ENCODE measurements at places on chromosomes 3 and 15.

DNA sequence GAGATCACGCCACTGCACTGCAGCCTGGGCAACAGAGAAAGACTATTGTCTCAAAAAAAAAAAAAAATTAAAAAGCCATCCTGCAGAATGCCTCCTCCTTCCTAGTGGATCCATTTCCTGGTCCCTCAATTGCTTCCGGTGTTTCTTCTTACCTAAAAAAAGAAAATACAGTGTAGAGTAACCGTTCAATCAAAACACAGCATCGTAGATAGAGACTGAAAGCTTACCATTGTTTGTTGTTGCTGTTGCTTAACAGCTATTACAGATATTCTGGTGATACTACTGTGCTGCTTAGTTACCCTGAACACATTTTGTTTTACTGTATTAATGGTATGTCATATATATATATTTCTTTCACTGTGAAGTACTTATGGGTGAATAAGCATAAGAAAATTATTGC lies 105.5 kb upstream of the LRRFIP2 start:
- DNase-seq, result no peak

- DNase-seq, result no peak
Observed at GRCh38 chr3:140165781-140166180, 230.8 kb downstream of the CLSTN2 start.

- DNase-seq, result no peak
Observed at GRCh38 chr15:38530113-38530512, 34.5 kb downstream of the RASGRP1 start.

DNA sequence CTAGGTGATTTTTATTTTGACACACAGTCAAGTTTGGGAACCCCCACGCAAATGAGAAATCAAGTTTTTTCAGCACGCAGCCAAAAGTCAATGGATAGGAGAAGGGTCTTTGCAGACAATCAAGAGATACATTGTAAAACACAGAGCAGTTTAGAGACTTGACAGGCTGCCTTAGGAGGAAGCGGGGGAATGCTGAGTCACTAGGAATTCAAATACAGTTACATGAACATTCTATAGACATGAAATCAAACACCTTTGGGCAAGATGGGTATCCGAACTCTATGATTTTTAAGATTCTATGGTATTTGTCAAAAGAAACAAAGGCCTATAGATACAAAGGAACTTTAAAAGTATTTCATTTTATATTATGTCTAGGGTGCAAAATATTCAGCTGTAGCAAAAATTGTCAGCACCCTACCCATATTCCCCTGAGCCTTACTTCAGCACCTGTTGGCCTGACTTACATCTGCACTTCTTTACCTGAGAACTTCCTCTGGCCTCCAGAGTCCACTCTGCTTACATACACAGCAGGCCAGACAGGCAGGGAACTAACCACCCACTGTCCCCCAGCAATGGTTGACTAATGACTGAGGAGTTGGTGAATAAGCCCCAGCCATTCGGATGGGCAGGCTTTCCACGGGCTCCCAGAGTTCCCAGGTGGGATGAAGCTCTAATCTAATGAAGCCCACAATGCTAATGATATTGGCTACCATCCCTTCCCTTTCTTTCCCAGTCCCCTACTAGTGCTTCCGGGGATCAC lies 289.3 kb upstream of the RORA start:
- DNase-seq, result peak; percentile 68

- DNase-seq, result no peak
Observed at GRCh38 chr15:84937144-84937543, 44.5 kb upstream of the PDE8A start.

GRCh38 chr3:116263842-116264545 lies 181.3 kb downstream of the LSAMP start:
- peak; percentile 44 for DNase-seq

DNA sequence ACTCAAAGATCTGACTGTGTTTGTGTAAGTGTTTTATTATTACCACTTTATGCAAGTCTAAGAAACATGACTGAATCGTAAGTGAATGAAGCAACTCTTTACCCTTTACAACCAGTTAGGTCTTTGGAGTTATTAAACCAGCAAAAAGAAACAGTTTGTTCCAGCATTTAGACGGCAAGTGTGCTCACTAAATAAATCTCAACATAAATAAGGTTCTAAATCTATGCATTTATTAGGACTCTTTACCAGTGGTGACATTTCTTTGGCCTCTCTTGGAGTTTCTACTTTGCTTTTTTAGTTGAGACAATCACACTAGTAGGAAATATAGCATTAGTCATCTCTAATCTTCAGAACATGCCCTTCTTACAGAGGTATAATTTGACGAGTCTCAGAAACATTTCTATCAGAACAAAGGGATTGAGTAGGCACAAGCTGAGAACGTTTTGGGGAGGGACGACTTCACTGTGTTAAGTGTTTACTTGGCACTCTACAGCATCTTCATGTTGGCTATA lies 739.9 kb upstream of the NR2F2 start:
- no peak for DNase-seq

GRCh38 chr3:122246199-122246598 lies 62.7 kb downstream of the CASR start:
- DNase-seq, result no peak

GRCh38 chr3:197289726-197290125 lies 8.7 kb downstream of the DLG1 start:
- DNase-seq, result peak; percentile 29

GRCh38 chr3:137332297-137332696 lies 374.5 kb downstream of the IL20RB start:
- DNase-seq, result no peak

GRCh38 chr15:80595396-80595795 lies 99.7 kb upstream of the ABHD17C start:
- DNase-seq, result no peak

- no peak for DNase-seq
Observed at GRCh38 chr3:134833453-134834163, 38.5 kb downstream of the EPHB1 start.

GRCh38 chr3:49641292-49641691 lies 32.9 kb upstream of the APEH start:
- DNase-seq, result no peak

DNA sequence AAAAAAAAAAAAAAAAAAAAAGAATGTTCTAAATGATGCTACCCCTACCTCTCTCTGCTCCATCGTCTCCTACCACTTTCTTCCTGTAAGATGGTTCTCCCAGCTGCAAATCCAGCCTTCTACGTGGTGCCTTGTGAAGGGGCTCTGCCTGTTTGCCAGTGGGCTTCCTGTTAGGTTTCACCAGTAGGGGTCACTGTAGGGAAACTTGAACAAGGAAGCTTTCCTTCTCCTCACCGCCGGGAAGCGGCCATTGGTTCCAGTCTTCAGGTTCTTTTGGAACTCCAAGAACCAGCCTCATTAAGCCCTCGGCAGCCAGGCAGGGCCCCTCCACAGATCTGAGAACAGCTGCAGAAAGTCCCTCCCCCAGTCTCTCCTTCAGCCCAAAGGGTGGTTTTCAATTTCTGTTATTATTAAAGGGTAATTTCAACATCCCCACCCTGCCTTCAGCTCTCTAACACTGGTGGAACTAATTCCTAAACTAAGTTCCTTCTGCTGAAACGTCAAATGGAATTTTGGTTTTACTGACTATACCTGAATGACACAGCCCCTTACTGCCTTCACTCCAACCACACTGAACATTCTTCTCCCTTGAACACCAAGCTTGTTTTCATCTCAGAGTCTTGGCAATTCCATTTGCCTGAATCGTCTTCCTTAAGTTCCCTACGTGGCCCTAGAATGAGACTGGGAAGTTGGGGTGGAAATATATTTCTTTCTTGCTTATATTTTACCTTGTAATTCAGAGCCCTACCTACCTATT lies 13.5 kb downstream of the MCCC1 start:
- DNase-seq, result peak; percentile 25

GRCh38 chr3:158737976-158738615 lies 5.8 kb upstream of the RARRES1 start:
- no peak for DNase-seq

DNA sequence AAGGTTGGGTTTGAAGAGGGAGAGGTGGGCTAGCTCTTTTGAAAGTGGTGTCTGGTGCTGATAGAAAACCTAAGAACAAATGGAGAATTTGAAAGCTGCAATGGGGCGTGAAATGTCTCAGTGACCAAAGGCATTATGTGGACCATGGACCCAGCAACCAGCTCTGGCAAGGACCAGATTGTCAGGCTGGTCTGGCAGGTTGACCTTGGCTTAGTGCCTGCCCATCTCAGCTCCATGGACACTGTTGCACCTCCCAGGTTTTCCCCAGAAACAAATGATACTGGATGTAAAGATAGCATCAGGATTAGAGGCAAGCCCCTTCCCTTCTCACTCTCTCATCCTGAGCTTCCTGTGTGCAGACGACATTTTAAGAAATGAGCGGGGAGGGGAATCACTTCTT lies 302.9 kb upstream of the LRRFIP2 start:
- DNase-seq, result no peak

DNA sequence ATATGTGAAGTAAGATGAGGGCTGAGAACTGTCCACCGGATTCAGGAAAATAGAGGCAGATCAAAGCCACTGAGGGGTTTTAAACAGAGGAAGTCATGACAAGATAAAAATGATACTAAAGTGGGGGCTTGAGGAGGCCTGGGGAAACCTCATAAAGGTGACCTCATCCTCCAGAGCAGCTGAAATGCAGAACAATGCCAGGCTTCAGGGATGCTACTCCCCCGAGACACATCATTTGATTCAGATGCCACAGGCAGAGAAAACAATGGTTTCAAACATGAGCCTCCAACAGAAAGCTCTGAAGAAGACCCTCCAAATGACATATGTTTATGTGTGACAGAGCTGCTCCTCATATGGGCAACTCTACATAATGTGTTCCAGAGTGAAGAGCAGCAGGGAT lies 6.4 kb downstream of the CFAP20DC start:
- DNase-seq, result no peak

- DNase-seq, result peak; percentile 42
Observed at GRCh38 chr3:66372681-66373350, 128.0 kb downstream of the LRIG1 start.

DNA sequence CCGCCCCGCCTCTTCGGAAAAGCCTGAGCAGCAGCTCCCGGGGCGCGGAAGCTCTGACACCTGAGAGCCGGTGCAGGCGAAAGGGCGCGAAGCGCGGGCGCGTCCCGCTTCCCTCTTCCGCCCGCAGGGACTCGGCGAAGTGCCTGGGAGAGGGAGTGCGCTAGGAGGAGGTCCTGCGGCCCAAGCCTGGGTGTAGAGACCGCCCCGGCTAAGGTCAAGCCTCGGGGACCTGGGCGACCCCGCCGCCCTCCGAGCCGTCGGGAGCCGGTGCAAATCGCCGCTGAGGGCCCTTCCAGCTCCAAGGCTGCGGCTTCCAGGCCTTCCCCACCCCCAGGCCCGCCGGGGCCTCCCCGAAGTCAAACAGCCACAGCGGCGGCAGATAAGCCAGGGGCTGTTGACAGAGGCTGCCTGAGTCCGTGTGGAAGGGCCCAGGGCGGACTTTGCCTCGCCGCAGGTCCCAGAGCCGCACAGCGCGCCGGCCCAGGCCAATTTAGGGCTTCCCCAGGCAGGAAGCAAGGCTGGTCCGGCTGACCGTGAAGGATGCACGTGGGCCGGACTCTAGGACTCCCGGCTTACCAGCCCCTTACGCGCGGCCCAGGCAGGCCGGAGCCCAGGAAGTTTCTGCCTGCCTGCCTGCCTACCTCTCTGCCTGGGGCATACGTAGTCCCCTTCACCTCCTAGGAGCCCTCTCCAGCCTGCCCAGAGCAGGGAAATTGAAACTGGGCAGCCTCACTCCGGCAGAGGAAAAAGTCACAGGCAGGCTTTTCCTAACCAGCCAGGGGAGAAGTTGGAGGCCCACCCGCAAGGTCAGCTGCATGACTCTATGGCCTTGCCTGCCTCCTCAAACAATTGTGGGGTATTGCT lies 2.3 kb downstream of the ITPKA start:
- DNase-seq, result no peak

DNA sequence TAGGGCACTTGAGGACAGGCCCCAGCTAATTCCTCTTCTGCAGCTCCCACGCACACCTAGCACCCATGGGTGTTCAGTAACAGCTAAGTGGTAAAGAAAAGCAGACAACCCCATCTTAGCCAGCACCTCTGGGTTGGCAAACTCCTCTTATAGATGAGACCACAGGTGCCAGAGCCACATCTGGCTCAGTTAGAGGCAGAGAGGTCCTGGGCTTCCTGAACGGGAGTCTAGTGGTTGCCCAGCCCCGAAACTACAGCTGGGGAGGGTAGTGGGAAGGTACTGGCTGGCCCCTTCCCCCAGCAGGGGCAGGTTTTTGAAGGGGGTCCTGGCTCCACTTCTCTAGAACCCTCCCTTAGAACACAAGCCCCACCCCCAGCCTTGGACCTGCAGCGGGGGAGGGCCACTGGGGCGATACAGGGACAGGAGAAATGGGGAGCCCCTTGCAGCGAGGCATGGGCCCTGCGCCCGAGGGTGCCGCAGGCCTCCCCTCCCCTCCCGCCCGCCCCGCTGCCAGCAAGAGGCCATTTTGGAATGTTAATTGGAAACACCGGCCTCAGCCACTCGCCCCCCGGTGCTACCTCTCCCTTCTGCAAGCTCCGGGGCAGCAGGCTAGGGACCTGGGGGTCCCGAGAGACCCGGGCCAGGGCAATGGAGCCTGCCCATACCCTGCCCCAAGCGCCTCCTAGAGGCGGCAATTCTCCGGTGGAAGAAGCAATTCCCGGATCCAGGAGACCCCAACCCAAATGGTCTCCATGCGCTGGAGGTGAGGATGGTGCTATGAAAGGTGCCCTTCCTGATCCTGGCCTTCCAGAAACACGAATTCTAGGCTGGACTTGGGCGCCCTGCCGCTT lies 1.5 kb downstream of the DUSP7 start:
- DNase-seq, result peak; percentile 33

DNA sequence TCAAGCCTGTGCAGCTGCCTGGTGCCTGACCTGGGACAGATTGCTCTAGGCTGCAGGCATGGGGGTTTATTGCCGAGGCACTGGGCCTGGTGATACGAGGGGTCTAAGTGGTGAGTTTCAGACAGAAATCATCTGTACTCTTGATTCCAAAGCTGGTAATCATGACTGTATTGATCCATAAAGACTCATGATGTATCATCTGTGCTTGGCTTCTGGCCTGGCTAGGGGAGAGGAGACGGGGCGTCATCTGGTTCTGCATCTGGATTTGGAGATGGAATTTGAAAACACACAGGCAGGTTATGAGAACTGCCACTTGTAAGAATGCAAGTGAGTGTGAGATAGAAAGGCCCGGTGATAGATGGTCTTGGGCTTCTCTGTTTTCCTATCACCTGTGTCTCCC lies 337.4 kb upstream of the C2CD4B start:
- no peak for DNase-seq

- DNase-seq, result no peak
Observed at GRCh38 chr3:140097874-140098635, 163.1 kb downstream of the CLSTN2 start.

GRCh38 chr3:100002599-100003350 lies 111.5 kb downstream of the FILIP1L start:
- peak; percentile 67 for DNase-seq

GRCh38 chr15:29003191-29003839 lies 117.5 kb downstream of the APBA2 start:
- peak; percentile 11 for DNase-seq

DNA sequence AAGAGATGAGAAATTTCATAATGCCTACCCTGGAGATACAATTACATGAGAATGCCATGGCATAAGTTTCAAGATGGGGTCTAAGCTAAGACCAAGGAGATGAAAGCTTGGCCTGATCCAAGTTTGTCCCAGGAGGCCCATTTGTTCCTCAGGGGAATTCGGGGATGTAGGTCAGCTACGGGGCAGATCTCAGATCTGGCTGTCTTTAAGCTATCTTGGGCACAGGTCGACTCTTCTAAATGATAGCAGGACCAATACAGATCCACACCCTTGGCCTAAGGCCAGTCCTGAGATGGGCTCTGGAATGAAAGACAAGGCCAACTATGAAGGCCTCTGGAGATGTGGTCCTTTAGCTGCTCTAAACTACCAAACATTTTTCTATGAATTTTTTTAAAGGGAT lies 16.6 kb downstream of the ABI3BP start:
- DNase-seq, result no peak

GRCh38 chr3:124781476-124782376 lies 51.5 kb downstream of the UMPS start:
- no peak for DNase-seq

Data from fibroblast of skin of back (primary cell).